ENCODE measurements at places on chromosomes 2 and 18.

- DNase-seq = no peak
These were observed 90.1 kb downstream of the GAREM1 start for GRCh38 chr18:32380559-32380958.

GRCh38 chr18:34562252-34562870 lies 147.7 kb upstream of the DTNA start:
- no peak for DNase-seq

DNA sequence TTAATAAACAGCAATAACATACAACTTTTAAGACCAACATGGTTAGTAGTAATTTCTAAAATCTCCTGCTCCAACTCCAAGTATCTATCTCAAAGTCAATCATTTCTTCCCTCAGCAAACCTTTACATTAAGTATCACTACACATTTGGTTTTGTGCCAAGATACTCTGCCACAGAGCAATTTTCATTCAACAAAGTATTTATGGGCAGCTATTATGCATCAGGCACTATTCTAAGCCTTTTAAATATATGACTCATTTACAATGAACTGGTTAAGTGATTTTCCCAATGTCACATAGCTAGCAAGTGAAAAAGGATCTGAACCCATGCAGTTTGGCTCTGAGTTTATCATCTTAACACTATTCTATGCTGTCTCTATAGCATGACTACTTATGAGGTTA lies 264.3 kb downstream of the NOL4 start:
- peak; percentile 6 for DNase-seq

- DNase-seq = peak; percentile 46
These were observed 464.0 kb downstream of the FBXO15 start for GRCh38 chr18:73683409-73684238.

- peak; percentile 30 for DNase-seq
These were observed 9.4 kb downstream of the INPP4A start for GRCh38 chr2:98454073-98454472.

Measured in fibroblast of skin of abdomen (primary cell).